KBM-7 (cell line): ENCODE measurements at places on chromosomes 7 and 10.

GRCh38 chr7:142864980-142865747 is 10.3 kb downstream of the EPHB6 start:
- no peak for DNase-seq

- no peak for DNase-seq
These were observed 37.8 kb downstream of the DKK1 start for GRCh38 chr10:52351914-52352330.

DNA sequence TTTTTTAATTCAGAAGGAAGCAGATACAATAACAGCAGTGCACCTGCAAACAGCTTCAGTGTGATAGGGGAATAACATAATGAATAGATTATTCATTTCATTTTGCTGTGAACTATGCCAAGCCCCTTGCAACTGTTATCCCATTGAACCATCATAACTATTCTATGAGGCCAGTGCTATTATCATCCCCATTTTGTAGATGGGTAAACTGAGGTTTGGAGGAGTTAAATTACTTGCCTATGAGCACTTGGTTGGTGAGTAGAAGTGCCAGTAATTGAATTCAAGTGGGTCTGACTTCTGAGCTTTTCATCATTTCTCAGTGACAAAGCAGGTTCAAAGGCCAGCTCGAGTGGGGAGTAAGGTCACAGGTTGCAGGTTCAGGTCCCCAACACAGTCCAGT is 16.8 kb upstream of the XPNPEP1 start:
- no peak for DNase-seq

DNA sequence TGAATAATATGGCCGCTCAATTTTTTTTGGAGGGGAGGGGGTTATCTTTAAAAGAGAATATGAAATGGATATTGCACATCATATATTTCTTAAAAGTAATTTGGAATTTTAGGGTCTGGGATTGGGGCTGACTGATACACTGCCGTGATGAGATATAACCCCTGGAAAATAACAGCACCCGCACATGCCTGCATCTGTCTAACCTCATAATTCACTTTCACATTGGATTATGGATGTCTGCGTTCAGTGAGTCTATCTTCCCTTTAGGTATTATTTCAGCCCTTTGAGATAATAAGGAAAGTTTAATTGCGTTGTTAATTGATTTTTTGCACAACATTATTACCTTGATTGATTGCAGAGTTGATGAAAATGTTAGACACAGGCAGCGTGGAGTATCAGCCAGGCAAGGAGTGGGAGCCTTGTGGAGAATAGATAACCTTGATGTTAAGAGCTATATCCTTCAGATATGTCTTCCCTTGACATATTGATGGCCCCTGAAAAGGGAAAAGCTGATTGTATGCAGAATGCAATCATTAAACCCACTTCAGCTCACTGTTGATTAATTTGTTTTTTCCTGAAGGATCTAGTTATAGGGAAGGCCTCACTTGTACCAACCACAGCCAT is 1095.2 kb downstream of the KCNMA1 start:
- DNase-seq, result no peak

GRCh38 chr7:101121991-101122932 is 4.6 kb upstream of the SERPINE1 start:
- no peak for DNase-seq

GRCh38 chr10:50605269-50605950 is 18.3 kb downstream of the SGMS1 start:
- no peak for DNase-seq

DNA sequence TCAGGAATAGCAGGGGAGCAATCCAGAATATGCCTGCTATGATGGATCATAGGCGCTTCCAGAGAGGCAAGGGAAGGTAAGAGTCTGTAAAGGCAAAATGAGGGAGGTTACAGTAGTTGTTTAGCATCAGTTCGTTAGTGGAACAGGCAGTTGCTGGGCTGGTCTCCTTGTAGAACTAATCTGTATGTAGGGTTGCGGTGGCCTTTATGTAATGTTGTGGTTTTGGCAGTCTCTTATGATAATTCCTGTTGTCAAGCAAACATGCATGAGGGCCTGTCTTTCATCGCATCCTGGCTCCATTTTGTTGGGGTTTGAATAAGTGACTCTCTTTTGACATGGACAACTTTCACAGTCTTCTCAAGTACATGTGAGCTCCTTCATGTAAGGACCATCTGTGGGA is 427.8 kb upstream of the LRGUK start:
- DNase-seq, result no peak

GRCh38 chr10:129096065-129096984 is 370.7 kb upstream of the MGMT start:
- no peak for DNase-seq
